Ovary (tissue), 10 donors: ENCODE measurements at places on chromosomes 2 and 18. TPM values are rescaled to one million over a fixed set of nuclear protein-coding genes. Genes with fewer than 3 reads are reported as not detected.

GRCh38 chr2:44927985-44928482 lies 13.5 kb upstream of the SIX3 start:
- DNase-seq, result no peak

GRCh38 chr2:220648628-220649027 lies 923.5 kb downstream of the EPHA4 start:
- no peak for DNase-seq

DNA sequence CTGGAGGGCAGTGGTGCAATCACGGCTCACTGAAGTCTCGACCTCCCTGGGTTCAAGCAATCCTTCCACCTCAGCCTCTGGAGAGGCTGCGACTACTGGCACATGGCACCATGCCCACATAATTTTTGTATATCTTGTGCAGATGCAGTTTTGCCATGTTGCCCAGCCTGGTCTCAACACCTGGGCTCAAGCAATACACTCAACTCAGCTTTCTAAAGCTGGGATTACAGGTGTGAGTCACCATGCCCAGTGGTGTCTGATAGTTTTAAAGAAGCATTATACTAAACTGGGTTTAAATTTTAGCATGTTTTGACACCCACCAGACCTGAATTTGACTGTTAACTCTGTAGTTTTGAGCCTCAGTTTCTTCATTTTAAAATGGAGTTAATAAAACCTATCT lies 109.4 kb upstream of the SLC38A11 start:
- no peak for DNase-seq

The IL1RN gene
- 0.36 TPM for total RNA-seq

DNA sequence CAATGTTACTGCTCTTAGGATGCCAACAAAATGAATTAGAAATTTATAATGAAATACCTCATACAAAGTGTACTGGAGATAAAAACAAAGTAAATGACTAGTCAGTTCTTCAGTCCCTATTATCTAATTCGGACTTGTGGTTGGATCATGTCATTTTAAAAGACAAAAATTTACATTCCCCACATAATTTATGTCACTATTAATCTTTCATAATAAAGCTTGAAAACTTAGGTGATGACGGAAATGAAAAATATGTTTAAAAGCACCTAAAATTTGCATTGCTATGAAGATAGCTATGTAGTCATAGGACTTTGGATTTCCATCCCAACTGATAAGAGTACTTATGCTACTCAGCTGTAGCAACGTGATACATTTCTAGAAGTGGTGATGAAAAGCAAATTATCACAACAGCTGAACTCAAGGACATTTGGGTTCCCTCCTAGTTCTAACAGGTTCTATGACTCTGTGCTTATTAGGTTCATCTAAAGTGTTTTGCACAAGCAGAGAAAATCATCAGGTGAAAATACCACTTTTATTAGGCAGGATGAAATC lies 58.4 kb downstream of the LRPPRC start:
- no peak for DNase-seq

DNA sequence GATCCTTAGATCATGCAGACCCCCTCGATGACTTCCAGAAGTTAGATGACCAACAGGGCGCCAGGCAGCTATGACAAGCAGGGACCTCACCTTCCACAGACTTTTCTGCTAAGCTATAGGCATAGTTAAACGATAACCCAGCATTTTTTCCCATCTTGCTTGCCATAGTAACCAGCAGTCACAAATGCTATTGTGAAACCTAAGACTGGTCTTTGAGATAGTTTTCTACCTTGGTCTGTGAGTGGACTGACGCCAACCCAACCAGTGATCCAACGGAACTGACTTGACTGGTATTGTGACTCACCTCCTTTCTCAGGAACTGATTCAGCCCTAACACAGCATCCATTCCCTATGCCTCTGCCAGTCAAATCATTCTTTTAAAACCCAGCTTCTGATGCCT lies 361.2 kb downstream of the LRRTM4 start:
- DNase-seq, result no peak

The FBXO41 gene
- 3.1 TPM for total RNA-seq

DNA sequence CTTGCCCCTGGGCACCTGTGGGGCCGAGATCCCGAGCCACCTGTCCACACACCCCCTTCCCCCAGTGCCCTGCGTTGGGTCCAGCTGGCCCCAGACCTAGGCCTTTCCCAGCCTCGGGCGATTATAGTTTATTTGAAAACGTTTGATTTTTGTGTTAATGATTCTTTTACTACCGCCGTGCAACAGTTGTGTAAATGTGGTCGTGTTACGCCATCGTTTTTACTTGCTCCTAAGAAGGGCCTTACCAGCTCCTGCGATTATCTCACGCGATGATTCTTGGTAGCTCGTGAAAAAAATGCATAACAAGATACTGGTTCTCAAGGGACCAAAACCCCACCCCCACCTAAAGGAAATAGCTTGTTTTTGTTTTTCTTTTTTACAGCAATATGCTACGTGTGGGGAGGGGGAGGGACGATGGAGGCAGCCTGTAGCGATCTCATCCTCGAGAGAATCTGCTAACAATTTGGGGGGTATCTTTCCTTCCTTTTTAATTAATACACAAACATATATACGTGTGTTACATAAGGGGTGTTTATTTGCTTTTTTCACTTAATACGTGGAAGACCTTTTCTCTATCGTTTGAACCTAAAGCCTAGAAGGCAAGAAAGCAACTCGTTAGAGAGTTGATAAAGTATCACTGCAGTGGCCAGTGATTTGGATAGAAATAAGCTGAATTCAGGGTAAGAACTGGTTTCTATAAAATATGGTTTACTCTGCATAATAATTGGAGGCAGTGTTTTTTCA lies 1.0 kb downstream of the ZDBF2 start:
- no peak for DNase-seq

DNA sequence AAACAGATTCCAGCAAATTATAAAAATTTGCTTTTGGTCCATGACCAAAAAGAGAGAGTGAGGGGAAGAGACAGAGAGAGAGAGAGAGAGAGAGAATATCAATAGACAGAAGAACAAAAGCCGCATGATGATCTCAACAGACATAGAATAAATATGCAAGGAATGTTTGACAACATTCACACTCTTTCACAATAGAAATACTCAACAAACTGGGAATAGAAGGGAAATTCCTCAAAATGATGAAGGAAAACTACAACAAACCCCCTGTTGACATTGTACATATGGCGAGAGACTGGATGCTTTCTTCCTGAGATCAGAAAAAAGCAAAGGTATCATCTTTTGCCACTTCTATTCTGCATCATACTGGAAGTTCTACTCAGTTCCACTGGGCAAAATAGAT lies 309.7 kb downstream of the RAD51AP2 start:
- DNase-seq, result no peak
